Stimulated activated CD8-positive, alpha-beta memory T cell treated with anti-CD3 and anti-CD28 coated beads, Interleukin-4, amount 100 ng/mL, for 1 hour (primary cell): ENCODE measurements at places on chromosomes 2 and 18.

GRCh38 chr2:44645937-44646336 lies 284.2 kb downstream of the CAMKMT start:
- DNase-seq = no peak

GRCh38 chr2:96103187-96103601 lies 13.2 kb downstream of the ADRA2B start:
- DNase-seq = no peak

- DNase-seq = no peak
Measured at GRCh38 chr2:172358691-172359556, 68.5 kb upstream of the ITGA6 start.

- no peak for DNase-seq
Measured at GRCh38 chr2:168234407-168235085, 12.8 kb downstream of the STK39 start.

GRCh38 chr2:28206762-28207161 lies 185.9 kb upstream of the FOSL2 start:
- no peak for DNase-seq

GRCh38 chr18:48181857-48182256 lies 227.3 kb downstream of the ZBTB7C start:
- DNase-seq = no peak

DNA sequence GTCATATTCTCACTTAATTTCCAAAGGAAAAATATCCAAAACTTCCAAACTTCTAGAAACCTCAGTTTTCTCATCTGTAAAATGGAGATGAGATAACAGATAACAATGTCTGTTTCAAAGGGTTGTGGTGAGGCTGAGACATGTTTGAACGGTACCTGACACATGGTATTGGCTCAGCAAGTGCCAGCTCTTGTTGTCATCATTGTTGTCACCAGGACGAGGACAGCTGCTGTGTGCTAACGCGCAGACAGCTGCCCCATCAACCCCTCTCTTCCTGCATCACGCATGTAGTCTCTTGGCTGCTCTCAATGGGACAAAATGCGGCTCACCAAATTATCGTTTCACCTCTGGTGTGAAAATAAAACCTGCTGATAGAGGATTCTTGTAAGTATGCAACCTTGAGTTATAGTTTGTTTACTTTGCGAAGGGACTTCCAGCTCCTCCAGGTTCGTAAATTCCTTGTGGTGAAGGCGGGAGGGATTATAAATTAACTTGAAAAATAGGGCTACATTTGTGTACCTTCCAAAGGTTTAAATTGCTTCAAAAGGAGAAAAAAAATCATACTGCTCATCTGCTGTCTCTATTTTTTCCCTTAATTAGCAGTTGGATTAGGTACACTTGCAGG lies 605.4 kb downstream of the BCL11A start:
- no peak for DNase-seq

DNA sequence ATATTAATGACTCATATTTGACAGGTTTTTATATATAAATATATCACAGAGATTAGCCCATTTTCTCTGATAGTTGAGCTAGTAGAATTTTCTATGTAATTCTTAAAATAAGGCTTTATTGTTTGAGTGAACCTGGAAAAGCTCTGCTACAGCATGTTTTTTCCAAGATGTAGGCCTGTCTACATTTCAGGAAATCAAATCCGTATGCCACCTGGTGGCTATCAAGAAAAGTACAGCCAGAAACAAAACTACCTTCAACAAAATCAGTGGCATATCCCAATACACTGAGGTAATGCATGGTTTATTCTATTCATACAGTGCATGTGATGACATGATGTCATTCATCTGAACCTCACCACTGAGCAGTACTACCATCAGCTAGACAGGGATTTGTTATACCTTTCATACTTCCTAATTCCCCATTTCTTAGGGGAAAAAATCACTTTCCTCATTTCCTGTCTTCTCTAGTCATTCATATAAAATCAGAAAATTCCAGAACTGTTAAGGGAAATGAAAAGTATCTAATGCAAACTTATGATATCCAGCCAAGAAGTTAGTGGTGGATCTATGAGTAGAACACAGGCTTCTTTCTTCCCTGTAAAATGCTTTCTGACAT lies 310.4 kb upstream of the SYT4 start:
- DNase-seq = no peak

DNA sequence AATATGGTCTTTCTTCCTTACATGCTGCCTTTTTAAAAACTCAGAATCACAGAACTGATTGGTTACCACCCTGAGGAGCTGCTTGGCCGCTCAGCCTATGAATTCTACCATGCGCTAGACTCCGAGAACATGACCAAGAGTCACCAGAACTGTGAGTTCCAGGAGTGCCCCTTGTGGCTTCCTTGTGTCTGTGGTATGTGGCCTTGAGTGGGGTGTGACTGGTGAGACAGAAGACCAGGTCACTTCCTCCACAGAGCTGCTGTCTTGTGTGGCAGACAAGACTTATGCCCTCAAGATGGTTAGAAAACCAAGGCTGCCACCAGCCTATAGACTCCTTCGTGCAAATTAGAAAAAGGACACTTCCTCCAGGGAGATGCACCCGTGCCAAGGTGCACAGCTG lies 72.6 kb downstream of the EPAS1 start:
- no peak for DNase-seq
